Articular chondrocyte of knee joint (primary cell): ENCODE measurements at places on chromosomes 12 and 14. TPM values are rescaled to one million over a fixed set of nuclear protein-coding genes. Genes with fewer than 3 reads are reported as not detected.

NYNRIN gene
- 14.0 and 14.4 TPM in 2 replicates for total RNA-seq

MIP gene
- 0.26 TPM in 1 of 2 replicates, not detected in the other for total RNA-seq

APOF gene
- not detected in 2 replicates for total RNA-seq

SNAPC1 gene
- 56.6 and 88.1 TPM in 2 replicates for total RNA-seq

KRT79 gene
- total RNA-seq, result not detected in 2 replicates

A2M gene
- total RNA-seq, result 3.9 and 6.5 TPM in 2 replicates

EML5 gene
- 0.13 and 0.22 TPM in 2 replicates for total RNA-seq

CLEC4C gene
- total RNA-seq, result not detected in 2 replicates
